ENCODE measurements at places on chromosomes 4 and X.

DNA sequence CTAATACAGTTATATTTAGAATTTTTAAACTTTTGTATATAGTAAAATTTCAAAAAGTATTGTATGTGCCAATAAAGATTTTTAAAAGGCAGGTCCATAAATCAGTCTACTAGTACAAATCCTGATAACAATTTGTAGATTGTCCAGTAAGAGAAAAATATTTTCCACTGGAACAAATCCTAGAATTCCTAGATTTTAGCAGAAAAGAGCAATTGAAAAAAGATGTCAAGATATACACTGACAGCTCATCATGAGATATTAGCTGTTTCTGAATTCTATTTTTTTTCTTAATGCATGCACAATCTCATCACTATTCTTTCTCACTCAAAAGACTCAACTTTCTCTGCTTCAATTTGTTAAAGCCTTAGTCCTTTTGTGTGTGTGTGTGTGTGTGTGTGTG, 289.2 kb upstream of the MAD2L1 start:
- no peak for DNase-seq

DNA sequence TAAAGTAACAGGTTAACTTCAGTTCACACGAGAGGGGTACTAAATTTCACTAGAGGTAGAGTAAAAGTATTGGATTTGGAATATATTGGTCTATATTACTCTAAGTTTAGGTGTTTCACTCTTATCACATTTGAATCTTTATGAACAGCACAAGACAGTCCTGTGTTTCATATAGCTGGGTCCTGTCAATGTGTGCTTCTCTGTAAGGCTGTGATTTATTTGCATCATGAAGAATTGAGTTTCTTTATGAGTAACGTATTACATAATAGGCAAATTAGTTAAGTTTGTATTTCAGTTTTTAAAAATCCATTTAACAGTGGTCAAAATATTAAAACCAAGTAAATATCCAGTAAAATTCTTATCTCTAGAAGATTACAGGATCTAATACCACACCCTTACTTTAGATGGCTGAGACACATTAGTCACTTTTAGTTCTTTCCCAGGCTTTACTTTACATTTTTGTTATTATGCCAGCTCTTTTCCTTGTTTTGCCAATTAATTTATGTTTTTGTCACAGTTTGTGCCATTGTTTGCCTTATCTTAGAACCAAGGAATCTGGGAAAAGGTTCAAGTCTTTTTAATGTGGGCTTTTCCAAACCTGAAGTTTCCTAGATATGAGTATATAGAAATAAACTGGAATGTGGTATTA, 32.1 kb downstream of the NUDT6 start:
- DNase-seq, result no peak

GRCh38 chr4:164383058-164383357, 370.9 kb upstream of the SMIM31 start:
- no peak for DNase-seq

DNA sequence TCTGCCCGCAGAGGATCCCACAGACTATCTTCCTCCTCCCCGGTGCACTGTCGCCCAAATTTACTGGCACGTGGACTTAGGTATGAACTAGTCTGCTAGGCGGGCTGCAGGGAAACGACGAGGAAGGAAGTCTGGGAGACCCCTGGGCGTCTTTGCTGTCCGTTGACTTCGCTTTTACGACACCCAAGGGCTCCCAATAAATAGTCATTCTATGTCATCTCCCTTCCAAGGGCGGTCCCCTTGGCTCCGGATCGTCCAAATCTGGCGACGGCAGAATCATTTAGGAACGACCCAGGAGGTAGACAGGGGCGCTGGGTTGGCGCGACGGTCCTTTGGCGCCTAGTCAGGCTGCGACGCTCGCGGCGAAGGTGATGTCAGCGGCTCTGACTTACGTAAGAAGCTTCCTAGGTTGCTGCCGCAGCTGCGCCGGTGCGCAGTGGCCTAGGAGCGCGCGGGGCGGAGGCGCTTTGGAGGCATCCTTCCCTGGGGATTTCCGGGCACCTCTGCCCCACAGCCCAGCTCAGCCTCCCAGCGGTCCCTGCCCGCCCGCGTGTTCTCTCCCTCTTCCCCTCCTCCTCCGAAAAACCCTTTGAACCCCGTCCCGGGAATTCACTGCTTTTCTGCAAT, 2.2 kb downstream of the NHS start:
- no peak for DNase-seq

All from CD8-positive, alpha-beta memory T cell (primary cell).